8988T (cell line): ENCODE measurements at places on chromosomes 11 and 22.

DNA sequence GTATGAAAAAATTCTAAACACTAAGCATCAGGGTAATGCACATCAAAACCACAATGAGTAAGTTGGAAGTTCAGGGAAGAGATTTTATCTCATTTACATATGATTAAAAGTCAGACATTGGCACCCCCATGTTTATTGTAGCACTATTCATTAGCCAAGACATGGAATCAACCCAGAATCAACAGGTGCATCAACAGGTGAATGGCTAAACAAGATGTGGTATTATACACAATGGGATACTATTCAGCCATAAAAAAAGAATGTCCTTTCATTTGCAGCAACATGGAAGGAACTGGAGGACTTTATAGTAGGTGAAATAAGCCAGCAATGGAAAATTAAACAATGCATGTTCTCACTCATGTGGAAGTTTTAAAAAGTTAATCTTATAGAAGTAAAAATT is 17.6 kb upstream of the TTC17 start:
- DNase-seq = no peak

GRCh38 chr11:90594658-90595057 is 371.8 kb upstream of the CHORDC1 start:
- DNase-seq = no peak

GRCh38 chr11:16016468-16016829 is 339.9 kb downstream of the SOX6 start:
- DNase-seq = no peak

DNA sequence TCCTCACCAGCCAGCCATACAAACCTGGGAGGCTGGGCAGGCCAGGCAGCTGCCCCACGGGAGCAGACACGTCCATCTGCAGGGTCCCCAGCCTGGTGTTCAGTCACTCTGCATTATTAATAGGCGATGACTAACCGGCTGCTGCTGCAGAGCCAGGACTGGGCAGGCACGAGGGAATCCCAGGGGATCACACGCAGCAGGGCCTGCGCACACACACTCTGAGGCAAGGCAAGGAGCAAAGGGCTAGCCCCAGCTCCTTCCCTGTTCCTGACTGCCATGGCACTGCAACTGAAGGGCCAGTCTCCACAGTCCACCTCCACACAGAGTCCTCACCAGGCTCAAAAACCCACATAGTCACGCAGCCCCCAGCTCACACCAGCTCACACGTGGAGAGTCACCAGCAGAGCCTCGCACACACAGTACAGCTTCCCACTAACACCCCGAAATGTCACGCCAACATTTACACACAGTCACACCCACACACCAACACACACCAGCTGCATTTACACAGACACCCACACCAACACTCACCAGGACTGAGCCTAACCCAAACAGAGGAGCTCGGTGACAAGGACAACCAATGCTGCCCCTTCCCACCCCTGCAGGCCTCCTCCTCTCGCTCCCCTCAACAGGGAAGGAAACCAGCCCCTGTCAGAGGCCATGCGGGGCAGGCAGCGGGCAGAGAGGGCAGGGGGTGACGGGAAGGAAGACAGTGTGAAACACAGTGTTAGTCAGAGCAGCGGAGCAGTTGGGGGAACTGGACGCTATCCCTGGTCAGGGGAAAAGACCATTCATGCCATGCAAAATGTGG is 47.3 kb downstream of the NRXN2 start:
- DNase-seq = no peak

- no peak for DNase-seq
Observed at GRCh38 chr22:36017651-36018091, 11.0 kb downstream of the RBFOX2 start.

GRCh38 chr22:30614268-30614667 is 7.3 kb downstream of the TCN2 start:
- DNase-seq = no peak

DNA sequence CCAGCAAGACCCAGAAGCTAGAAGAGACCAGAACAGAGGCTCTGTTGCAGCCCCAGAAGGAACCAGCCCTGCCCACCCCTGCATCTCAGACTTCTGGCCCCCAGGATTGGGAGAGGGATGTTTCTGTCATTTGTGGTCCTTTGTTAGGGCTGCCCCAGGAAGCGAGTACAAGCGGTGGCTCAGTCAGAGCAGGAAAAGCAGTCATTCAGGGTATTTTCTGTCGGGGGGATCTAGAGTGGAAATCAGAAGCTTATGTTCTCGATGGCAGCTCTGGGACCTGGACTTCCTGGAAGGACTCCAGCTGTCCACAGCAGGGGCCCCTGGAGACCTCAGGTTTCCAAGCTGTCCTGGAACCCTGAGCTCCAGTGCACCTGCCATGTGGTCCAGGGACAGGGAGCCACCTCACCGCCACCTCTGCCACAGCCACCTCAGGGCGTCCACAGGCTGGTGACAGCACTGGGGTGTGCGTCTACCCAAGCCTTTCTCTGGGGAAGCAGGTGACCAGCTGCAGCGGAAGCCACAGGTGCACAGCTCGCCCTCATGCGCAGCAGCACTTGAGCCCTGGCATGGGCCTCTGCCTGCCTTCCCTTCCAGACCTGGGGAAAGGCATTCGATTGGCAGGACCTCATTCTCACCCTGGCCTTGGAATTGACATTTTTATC is 2.6 kb downstream of the KRTAP5-5 start:
- no peak for DNase-seq

DNA sequence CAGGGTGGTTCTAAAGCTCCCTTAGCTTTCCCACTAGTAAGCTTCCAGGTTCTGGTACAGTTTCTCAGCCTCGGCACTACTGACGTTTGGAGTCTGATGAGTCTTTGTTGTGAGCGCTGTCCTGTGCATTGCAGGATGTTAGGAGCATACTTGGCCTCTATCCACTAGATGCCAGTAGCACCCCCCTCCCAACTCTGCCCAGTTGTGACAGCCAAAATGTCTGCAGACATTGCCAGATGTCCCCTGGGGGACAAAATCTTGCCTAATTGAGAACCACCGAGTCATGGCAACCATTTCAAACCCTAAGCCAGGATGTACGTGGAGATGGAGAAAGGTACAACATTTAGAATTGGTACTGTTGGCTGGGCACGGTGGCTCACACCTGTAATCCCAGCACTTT is 68.7 kb downstream of the PTPRJ start:
- DNase-seq = no peak

- no peak for DNase-seq
Observed at GRCh38 chr11:103488031-103488461, 378.8 kb downstream of the DYNC2H1 start.

- no peak for DNase-seq
Observed at GRCh38 chr11:57633394-57634070, 16.2 kb downstream of the YPEL4 start.

- no peak for DNase-seq
Observed at GRCh38 chr11:81165164-81165563, 1568.5 kb downstream of the FAM181B start.

- DNase-seq = no peak
Observed at GRCh38 chr11:46450846-46451477, 59.4 kb upstream of the CHRM4 start.

DNA sequence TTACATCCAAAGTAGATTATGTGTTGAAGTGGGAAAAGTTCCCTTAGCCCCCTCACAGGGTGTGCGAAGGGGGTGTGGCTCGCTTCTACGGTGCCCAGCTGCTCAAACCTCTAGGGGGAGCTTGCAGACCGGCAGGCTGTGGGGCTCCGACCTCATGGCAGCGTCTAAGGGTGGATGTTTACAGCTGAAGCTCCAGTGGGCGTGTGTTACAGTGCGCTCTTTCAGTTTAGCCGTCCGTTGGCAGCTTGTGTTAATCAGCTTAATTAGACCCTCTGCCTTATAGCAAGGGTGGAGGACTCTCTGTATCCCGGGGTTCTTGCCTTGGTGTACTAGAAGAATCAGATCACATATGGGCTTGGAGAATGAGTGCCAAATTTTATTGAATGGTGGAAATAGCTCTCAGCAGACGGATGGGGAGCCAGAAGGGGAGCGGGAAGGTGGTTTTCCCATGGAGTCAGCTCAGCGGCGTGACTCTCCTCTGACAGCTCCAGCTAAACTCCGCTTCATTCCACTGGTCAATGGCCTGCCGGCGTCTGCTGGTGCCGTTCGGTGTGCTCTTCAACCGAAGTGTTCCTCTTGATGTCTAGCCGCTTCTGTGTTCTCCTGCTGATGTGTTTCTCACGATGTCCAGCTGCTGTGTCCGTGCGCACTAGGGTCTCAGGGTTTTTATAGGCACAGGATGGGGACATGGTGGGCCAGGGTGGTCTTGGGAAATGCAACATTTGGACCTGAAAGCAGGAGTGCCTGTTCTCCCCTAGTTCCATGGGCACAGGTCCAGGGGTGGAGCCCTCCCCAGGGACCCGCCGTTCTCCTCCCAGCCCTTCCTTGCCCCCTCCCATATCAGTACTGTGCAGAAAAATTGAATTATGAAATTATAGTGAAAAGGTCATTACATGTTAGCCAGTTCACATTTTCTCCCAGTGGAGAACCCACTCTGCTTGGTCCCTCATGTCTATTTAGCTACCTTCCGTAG is 28.6 kb upstream of the OR10G7 start:
- DNase-seq = peak; percentile 24

GRCh38 chr11:59611570-59612565 is 3.7 kb downstream of the OSBP start:
- DNase-seq = no peak

DNA sequence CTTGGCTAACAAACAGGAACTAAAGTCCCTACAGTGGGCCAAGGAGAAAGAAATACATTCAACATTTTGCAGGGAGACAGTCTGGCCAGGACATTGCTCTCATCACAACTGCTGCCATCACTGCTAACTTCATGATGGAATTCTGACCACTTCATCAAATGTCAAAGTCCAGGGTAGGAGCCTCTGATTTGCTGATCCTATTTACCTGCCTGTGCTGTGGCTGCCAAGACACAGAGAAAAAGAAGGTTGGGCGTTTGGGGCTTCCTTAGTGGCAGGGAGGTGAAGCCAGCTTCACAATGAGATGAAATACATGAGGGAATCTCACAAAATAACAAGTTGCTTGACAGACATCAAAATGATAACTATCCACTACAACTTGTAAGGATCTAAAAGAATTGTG is 343.9 kb upstream of the CADM1 start:
- no peak for DNase-seq

GRCh38 chr22:39219071-39220039 is 25.4 kb downstream of the PDGFB start:
- no peak for DNase-seq
